ENCODE measurements at places on chromosomes 7 and 10. TPM values are rescaled to one million over a fixed set of nuclear protein-coding genes. Genes with fewer than 3 reads are reported as not detected.

DNA sequence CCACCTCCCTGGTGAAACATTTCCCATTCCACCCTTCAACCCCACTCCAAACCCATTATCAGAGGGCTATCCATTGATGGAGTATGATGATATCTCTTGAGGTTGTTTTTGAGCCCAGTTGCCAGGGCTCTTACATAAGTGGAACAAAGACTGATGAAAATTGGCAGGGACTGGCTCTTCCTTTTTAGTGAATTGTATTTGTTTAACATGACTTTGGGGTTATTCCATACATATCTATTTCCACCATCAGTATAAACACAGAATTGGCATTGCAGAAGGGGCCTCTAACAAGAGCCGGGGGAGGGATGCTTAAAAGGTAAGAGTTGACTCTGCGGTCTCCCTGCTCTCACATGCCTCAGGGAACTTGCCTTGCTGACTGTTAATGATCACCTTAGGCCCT lies 28.9 kb downstream of the FZD1 start:
- no peak for DNase-seq
- H3K27me3 ChIP-seq: peaks cover 9% of the 10 kb centered on the region
- no peak overlapping the region for H3K4me3 ChIP-seq

SFTPD gene
- not detected for total RNA-seq

DNA sequence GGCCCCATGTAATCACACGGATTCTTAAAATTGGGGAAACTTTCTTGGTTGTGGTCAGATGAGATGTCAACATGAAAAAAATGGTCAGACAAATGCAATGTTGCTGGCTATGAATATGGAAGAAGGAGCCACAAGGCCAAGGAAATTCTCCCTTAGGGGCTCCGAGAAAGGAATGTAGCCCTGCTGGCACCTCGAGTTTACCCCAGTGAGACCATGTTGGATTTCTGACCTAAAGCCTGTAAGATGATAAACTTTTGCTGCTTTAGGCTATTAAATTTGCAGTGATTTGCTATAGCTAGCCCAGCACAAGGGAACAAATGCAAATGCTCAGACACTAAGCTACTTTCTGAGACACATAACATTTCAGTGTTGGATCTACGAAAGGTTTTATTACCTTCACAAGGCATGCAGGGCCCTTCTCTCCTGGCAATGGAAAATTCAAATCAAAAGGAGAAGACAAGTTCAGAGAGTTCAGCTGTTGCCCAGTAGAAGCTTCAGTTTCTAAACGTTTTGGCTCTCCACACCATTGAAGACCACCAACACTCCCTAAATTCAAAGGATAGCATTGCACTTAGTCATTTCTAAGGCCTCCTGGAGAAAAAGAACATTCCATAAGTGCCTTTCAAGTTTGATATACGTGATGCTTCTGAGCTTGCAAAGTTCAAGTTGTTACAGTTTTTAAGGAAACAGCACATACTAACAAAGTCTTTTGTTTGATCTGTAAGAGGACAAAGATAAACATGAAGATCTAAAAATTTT lies 23.4 kb downstream of the MCMBP start:
- no peak overlapping the region for H3K27ac ChIP-seq
- DNase-seq: no peak
- no peaks in the 10 kb centered on the region for H3K4me1 ChIP-seq
- no peaks in the 10 kb centered on the region for H3K27me3 ChIP-seq
- H3K4me3 ChIP-seq: no peak overlapping the region

- DNase-seq: no peak
- H3K36me3 ChIP-seq: no peaks in the 10 kb centered on the region
- no peak overlapping the region for H3K27ac ChIP-seq
- H3K27me3 ChIP-seq: no peaks in the 10 kb centered on the region
- H3K4me3 ChIP-seq: no peak overlapping the region
Measured at GRCh38 chr10:72503241-72503640, 122.6 kb downstream of the MICU1 start.

HABP2 gene
- not detected for total RNA-seq

GRCh38 chr7:133115596-133115995 lies 33.7 kb upstream of the CHCHD3 start:
- DNase-seq: no peak
- no peaks in the 10 kb centered on the region for H3K4me1 ChIP-seq
- H3K27ac ChIP-seq: no peak overlapping the region
- no peak overlapping the region for H3K4me3 ChIP-seq

DNA sequence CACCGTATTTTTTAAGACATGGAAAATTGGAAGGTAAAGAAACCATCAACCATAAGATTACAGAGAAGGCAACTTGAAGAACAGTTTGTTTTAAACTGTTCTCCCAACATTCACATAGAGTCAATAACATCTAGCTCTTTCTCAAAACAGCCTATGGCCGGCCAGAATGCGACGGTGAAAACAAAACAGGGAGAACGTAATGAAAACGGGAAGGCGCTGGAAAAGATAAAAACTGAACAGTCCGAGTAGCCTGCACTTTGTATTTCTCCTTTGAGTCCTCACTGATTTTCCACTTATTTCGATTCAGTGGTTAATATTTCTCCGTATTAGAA lies 637 bp downstream of the MICU1 start:
- H3K27ac ChIP-seq: no peak overlapping the region
- H3K27me3 ChIP-seq: no peaks in the 10 kb centered on the region
- no peaks in the 10 kb centered on the region for H3K36me3 ChIP-seq
- peak overlapping the region; percentile 87 for H3K4me3 ChIP-seq
- no peak for DNase-seq

GRCh38 chr7:129615018-129615417 lies 3.5 kb downstream of the NRF1 start:
- H3K27me3 ChIP-seq: no peaks in the 10 kb centered on the region
- H3K27ac ChIP-seq: no peak overlapping the region
- no peak overlapping the region for H3K4me3 ChIP-seq
- H3K36me3 ChIP-seq: no peaks in the 10 kb centered on the region

RSPH10B gene
- total RNA-seq: not detected

ZNF853 gene
- 1.0 TPM for total RNA-seq

GRCh38 chr7:90007001-90007654 lies 147.1 kb upstream of the STEAP1 start:
- H3K4me3 ChIP-seq: no peak overlapping the region
- H3K27ac ChIP-seq: no peak overlapping the region
- no peak for DNase-seq

DNA sequence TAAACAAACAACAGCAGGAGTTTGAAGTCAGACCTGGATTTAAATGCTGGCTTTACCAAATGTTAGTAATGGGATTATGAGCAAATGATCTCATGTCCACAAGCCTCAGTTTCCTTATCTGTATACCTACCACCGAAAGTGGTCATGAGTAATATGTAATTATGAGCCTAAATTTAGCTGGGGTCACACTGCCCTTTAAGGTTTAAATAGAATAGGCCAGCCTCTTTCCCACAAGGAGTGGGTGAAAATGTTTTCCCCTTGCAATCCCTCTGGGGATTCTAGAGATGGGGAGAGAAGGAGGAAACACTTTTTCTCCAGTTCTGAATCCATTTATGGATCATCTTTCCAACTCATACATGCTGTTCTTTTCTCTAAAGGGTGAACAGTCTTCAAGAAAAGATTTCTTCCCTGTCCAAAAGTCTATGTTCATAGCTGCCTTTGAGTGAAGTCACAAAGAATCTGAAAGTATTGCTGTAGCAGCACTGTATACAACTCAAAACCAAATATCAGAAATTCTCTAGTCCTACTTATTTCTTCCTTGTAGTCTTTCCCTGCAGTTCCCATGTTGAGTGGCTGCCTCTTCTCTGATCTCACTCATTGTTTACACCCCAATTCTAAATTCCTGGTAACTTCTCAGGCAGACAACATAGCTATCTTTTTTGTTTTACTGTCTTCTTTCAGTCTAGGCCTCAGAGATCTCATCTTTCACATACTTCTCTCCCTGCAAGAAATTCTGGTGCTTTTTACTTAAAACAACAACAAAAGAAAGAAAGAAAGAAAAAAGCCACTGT lies 7.4 kb upstream of the TSPAN12 start:
- no peaks in the 10 kb centered on the region for H3K36me3 ChIP-seq
- H3K4me3 ChIP-seq: no peak overlapping the region

DNA sequence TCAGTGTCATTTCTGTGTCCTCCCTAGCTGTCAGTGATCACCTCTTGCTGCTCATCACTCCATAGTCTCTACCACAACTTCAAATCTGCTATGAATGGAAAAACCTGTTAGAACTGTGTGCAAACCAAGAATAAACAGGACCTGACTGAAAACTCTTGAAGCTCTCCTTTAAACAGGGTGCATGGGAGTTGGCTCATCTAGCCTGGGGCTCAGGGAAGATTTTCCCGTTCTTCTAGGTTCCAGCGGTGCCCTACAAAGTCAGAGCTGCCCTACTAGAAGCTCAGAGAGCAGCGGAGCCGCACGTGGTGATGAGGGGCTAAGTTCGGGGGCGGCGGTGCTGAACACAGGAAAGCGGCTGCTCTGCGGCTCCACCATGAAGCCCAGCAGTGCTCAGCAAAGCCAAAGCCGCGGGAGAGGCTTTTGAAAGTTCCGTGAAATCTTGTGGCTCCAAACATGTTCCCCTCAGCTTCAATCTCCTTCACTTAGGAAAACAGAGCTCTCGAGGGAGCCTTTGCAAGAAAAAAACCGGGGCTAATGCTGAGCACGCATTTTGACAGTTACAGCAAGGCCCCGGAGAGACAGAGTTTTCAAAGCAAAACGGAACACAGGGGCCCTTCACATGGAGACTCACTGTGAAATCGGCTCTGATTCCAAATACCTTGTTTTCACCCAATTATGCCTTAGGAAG lies 30.5 kb downstream of the RGS10 start:
- H3K36me3 ChIP-seq: no peaks in the 10 kb centered on the region
- H3K27me3 ChIP-seq: no peaks in the 10 kb centered on the region
- no peak overlapping the region for H3K4me3 ChIP-seq
- no peak for DNase-seq
- H3K4me1 ChIP-seq: peaks cover 11% of the 10 kb centered on the region

ELFN1 gene
- 0.75 TPM for total RNA-seq

DNA sequence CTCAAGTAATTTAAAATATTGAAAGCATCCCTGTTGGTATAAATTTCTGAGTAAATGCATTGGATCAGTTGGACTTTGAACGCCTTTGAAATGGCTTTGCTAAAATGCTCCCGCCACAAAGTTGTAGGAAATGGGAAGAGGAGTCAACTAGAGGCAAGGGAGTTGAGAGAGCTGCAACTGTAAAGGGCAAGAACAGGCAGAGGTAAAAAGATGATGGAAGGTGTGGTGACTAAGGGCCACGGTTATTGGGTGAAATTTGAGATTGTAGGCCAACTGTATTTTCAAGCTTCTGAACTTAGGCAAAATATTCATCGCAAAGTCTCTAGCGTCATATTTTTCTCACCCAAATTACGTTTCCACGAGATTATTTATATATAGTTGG lies 595 bp upstream of the SUMF2 start:
- no peaks in the 10 kb centered on the region for H3K27me3 ChIP-seq
- DNase-seq: peak; percentile 27
- H3K4me3 ChIP-seq: peak overlapping the region; percentile 94
- H3K36me3 ChIP-seq: peaks cover 41% of the 10 kb centered on the region

DNA sequence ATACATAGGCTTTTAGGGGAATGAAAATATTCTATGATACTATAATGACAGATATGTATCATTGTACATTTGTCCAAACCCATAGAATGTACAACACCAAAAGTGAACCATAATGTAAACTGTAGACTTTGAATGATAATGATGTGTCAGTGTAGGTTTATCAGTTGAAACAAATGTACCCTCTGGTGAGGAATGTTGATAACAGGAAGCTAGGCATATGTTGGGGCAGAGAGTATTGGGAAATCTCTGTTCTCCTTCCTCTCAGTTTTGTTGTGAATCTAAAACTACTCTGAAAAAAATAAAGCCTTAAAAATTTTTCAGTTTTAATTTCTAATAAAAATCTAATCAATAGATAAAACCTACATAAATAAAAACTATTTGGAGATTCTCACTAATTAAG lies 36.9 kb downstream of the C1GALT1 start:
- H3K4me3 ChIP-seq: no peak overlapping the region
- H3K4me1 ChIP-seq: peaks cover 10% of the 10 kb centered on the region
- no peak overlapping the region for H3K27ac ChIP-seq
- H3K27me3 ChIP-seq: no peaks in the 10 kb centered on the region

- DNase-seq: no peak
- no peak overlapping the region for H3K27ac ChIP-seq
- no peaks in the 10 kb centered on the region for H3K4me1 ChIP-seq
- no peaks in the 10 kb centered on the region for H3K27me3 ChIP-seq
- H3K4me3 ChIP-seq: no peak overlapping the region
Measured at GRCh38 chr10:132368391-132368790, 28.6 kb upstream of the PWWP2B start.

DNA sequence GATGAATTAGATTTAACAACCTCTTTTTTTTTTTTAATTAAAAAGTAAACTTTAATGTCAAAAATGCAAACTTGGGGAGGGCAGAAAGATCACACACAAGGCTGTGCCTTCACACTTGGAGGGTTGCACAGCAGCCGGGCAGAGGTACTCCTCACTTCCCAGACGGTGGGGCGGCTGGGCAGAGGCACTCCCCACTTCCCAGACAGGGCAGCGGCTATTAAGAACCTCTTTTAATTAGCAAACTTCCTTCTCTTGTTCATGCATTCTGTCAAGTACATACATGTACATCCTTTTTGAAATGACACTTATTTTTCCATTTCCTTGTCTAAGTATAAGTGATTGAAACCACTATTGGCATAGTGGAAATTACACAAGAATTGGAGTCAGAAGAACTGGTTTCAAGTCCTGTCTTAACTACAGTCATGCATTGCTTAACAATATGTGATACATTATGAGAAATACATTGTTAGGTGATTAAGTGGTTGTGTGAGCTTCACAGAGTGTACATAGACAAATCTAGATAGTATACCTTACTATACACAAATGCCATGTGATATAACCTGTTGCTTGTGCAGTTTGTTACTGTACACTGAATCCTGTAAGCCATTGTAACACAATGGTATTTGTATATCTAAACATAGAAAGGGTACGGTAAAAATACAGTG lies 26.5 kb downstream of the BTRC start:
- no peak overlapping the region for H3K4me3 ChIP-seq
- H3K27ac ChIP-seq: no peak overlapping the region
- H3K4me1 ChIP-seq: no peaks in the 10 kb centered on the region
- DNase-seq: peak; percentile 19
- H3K36me3 ChIP-seq: no peaks in the 10 kb centered on the region

- no peak overlapping the region for H3K4me3 ChIP-seq
- H3K27ac ChIP-seq: no peak overlapping the region
- DNase-seq: no peak
Measured at GRCh38 chr7:376306-377079, 86.5 kb downstream of the FOXL3 start.

TPST1 gene
- 14.4 TPM for total RNA-seq

GRCh38 chr7:51878865-51879264 lies 562.3 kb upstream of the COBL start:
- H3K27me3 ChIP-seq: no peaks in the 10 kb centered on the region
- H3K27ac ChIP-seq: no peak overlapping the region
- H3K4me1 ChIP-seq: no peaks in the 10 kb centered on the region
- DNase-seq: no peak
- no peak overlapping the region for H3K4me3 ChIP-seq
- no peaks in the 10 kb centered on the region for H3K36me3 ChIP-seq

Measured in PC-3 (cell line).